ENCODE measurements at places on chromosomes 1 and 21. TPM values are rescaled to one million over a fixed set of nuclear protein-coding genes. Genes with fewer than 3 reads are reported as not detected.

Gene SMCP
- not detected for total RNA-seq

Gene OR2L8
- not detected for total RNA-seq

Gene AGT
- total RNA-seq = not detected

Gene GFI1
- total RNA-seq = 1.2 TPM

Gene C1QA
- total RNA-seq = not detected

Gene LCA5L
- total RNA-seq = 0.86 TPM

Gene SIM2
- not detected for total RNA-seq

DNA sequence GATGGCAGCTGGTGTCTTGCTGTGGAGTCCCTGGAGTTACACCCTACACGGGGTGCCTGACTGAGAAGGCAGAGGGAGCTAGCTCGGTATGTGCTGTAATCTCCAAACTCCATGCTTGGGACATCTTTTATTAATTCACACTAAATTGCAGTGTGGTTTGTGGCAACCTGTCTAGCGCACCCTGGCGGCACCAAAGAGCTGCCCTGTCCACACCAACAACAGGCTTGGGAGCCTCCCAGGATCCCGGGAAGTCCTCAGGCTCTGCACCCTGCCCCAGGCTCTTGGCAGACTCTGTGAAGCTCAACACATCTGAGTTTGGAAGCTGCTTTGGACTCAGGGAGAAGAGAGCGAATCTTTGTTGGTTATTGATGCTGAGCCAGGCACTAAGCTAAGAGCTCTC is 138.9 kb downstream of the IGSF21 start:
- H3K27ac ChIP-seq = no peak overlapping the region
- H3K4me3 ChIP-seq = no peak overlapping the region
- no peak for DNase-seq
- no peaks in the 10 kb centered on the region for H3K4me1 ChIP-seq
- no peaks in the 10 kb centered on the region for H3K36me3 ChIP-seq

DNA sequence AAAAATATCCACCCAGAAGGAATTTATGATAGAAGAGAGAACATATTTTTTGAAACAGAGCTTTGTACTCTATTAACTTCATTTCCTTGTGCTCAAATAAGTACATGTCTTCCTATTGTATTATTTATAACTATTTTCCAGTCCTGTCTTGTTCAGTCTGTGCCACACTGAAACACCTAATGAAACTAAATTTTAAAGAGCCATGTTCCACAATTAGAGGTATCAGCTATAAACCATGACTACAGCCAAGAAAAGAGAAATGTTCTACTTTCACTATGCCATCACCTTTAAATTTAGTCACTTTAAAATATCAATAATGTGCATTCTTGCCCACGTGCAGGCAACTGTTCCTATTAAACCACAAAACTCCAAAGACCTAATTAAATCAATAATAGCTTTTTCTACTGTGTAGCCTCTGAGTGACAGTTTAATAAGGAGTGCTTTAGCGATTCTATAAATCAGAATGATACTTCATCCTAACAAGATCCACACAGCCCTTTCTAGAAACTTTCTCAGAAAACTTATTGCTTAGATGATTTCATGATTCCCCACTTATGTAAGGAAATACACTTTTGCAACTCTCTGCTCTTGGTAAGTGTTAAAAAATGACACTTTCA is 404.9 kb upstream of the CHRM3 start:
- H3K36me3 ChIP-seq = no peaks in the 10 kb centered on the region
- H3K27me3 ChIP-seq = no peaks in the 10 kb centered on the region
- no peak for DNase-seq
- H3K4me3 ChIP-seq = no peak overlapping the region
- H3K27ac ChIP-seq = no peak overlapping the region

DNA sequence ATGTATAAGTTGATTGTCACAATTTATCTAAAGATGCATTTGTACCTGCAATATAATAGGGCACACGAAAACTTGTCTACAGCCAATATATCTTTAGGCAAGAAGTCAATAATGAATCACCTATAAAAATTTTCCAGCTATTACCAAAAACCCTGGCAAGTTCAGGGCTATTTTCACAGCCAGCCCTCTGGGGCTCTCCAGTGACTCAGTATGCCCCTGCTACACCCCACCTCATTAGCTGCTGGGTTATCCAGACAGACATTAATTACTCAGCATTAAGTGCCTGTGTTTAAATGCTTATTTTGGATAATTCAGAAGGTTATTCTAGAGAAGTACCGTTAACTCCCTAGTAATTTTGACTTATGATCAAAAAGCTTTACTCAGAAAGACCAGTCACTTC is 220.2 kb downstream of the TBX15 start:
- H3K27me3 ChIP-seq = no peaks in the 10 kb centered on the region
- H3K27ac ChIP-seq = no peak overlapping the region
- H3K36me3 ChIP-seq = no peaks in the 10 kb centered on the region
- no peaks in the 10 kb centered on the region for H3K4me1 ChIP-seq
- no peak for DNase-seq
- no peak overlapping the region for H3K4me3 ChIP-seq

DNA sequence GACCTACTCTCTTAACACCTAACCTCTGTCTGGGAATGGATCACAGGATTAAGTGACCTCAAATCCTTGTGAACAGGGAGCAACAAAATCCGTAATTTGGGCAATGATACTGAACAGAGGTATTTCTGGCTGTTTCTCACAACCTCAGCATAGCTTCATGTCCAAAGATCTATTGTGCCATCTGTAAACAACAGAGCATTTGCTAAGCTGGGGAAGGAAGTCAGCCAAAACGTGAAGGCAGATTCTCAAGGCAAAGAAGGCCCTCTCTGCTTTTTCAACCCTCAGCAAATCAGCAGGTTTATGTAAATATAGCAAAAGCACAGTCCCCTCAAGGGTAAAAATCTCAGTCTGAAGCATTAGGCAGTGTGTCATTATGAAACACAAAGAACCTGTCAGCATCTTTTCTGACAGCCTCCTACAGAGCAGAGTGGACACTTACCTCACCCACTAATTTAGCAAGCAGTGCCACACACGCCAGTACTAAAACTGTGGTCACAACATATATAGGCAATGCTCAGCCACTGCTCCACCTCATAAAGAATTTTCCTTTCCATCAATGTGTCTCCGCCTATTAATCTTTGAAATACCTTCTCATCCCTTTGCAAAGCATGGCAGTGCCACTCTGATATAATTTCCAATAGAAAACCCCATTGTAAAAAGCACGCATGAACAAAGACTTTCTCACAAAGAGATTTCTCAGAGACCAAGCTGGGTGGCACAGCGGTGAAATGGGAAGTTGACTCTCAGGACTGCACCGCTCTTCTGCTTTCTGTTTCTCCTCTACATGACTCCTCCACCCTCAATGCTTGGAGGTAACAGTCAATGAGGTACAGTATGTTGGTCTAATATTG is 188.0 kb downstream of the RERE start:
- peaks cover 94% of the 10 kb centered on the region for H3K4me1 ChIP-seq
- peak overlapping the region; percentile 92 for H3K27ac ChIP-seq
- no peaks in the 10 kb centered on the region for H3K27me3 ChIP-seq
- DNase-seq = no peak

- H3K36me3 ChIP-seq = peaks cover 42% of the 10 kb centered on the region
- H3K4me1 ChIP-seq = peaks cover 27% of the 10 kb centered on the region
- no peak overlapping the region for H3K4me3 ChIP-seq
- no peak overlapping the region for H3K27ac ChIP-seq
- DNase-seq = no peak
Measured at GRCh38 chr1:236534151-236534651, 10.4 kb downstream of the LGALS8 start.

- no peak overlapping the region for H3K4me3 ChIP-seq
- peaks cover 23% of the 10 kb centered on the region for H3K4me1 ChIP-seq
- no peaks in the 10 kb centered on the region for H3K27me3 ChIP-seq
- peak overlapping the region; percentile 9 for H3K27ac ChIP-seq
- H3K36me3 ChIP-seq = peaks cover 28% of the 10 kb centered on the region
- DNase-seq = no peak
Measured at GRCh38 chr1:205711105-205712048, 31.1 kb upstream of the SLC45A3 start.

GRCh38 chr21:35150562-35151226 is 101.6 kb upstream of the RUNX1 start:
- H3K4me3 ChIP-seq = no peak overlapping the region
- no peaks in the 10 kb centered on the region for H3K4me1 ChIP-seq
- H3K36me3 ChIP-seq = no peaks in the 10 kb centered on the region
- no peak overlapping the region for H3K27ac ChIP-seq
- peaks cover 1% of the 10 kb centered on the region for H3K27me3 ChIP-seq

GRCh38 chr1:156505679-156506298 is 5.2 kb upstream of the MEF2D start:
- peak overlapping the region; percentile 97 for H3K27ac ChIP-seq
- no peak for DNase-seq
- peak overlapping the region; percentile 76 for H3K4me3 ChIP-seq
- H3K36me3 ChIP-seq = no peaks in the 10 kb centered on the region
- no peaks in the 10 kb centered on the region for H3K27me3 ChIP-seq

DNA sequence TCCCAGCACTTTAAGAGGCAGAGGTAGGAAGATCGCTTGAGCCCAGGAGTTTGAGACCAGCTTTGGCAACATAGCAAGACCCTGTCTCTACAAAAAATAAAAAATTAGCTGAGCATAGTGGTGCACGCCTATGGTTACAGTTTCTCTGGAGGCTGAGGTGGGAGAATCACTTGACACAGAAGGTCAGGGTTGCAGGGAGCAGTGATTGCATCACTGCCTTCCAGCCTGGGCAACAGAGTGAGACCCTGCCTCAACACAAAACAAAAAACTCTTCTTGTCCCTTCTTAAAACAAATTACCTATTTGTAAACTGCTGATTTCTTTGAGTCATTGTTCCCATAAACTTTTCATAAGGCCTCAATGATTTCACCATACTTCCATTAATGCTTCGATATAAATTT is 18.7 kb downstream of the PRKAA2 start:
- peaks cover 3% of the 10 kb centered on the region for H3K27me3 ChIP-seq
- no peaks in the 10 kb centered on the region for H3K36me3 ChIP-seq
- DNase-seq = no peak
- H3K27ac ChIP-seq = no peak overlapping the region

DNA sequence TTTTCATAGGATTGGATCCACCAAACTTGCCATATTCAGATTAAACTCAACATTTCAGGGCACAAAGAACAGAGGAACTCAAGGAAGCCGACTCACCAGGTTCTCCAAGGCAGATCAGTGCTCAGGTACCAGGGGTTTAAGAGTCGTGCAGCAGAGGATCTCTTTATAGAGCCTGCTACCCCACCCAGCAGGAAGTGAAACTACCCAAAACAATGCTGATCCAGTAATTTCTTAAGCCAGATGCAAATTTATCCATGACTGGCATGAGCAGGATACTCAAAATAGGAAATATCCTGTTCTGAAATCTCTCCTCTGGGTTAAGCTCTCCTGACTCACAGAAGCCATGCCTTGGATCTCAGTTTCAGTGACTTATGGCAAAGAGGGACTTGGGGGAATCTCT is at the start of gene SPRR2A:
Gene SPRR2A, minus strand, starts transcription at position 138 of the 400 bp plus-strand sequence. CDS start 777 bp downstream, outside the sequence.
- no peak within 1 kb of the TSS for H3K4me3 ChIP-seq
- no peaks in the 10 kb centered on the region for H3K4me1 ChIP-seq
- no peak for DNase-seq
- peaks cover 18% of the 10 kb centered on the region for H3K27me3 ChIP-seq
- no peaks in the 10 kb centered on the region for H3K36me3 ChIP-seq

- no peak for DNase-seq
- H3K27me3 ChIP-seq = no peaks in the 10 kb centered on the region
- no peak overlapping the region for H3K4me3 ChIP-seq
- H3K4me1 ChIP-seq = no peaks in the 10 kb centered on the region
- no peaks in the 10 kb centered on the region for H3K36me3 ChIP-seq
Measured at GRCh38 chr1:245663841-245664240, 509.1 kb downstream of the KIF26B start.

- H3K4me1 ChIP-seq = no peaks in the 10 kb centered on the region
- no peak for DNase-seq
- H3K27ac ChIP-seq = no peak overlapping the region
- no peaks in the 10 kb centered on the region for H3K36me3 ChIP-seq
Measured at GRCh38 chr1:54417123-54417522, 10.9 kb upstream of the SSBP3 start.

DNA sequence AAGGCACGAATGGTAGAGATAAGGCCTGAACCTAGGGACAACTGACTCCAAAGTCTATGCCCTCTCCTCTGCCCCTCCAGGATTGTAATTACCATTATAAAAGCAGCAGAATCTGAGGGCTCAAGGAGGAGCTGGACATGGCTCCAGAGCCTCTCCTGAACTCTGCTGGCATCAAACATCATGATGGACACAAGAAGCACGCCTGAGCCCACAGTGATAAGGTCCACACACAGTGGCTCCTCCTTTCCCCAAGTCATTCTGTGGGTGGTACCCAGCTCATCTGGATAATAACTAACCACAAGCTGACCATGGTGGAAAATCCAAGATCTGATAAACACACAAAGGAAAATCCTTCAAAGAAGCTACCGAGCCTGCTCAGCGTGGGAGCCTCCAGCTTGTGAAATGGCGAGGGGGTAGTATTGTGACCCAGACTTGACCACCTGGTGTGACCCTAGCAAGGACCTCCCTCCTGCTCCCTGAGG is 85.2 kb downstream of the HIVEP3 start:
- no peaks in the 10 kb centered on the region for H3K4me1 ChIP-seq
- no peaks in the 10 kb centered on the region for H3K36me3 ChIP-seq
- H3K27ac ChIP-seq = no peak overlapping the region
- no peaks in the 10 kb centered on the region for H3K27me3 ChIP-seq
- no peak overlapping the region for H3K4me3 ChIP-seq
- no peak for DNase-seq

DNA sequence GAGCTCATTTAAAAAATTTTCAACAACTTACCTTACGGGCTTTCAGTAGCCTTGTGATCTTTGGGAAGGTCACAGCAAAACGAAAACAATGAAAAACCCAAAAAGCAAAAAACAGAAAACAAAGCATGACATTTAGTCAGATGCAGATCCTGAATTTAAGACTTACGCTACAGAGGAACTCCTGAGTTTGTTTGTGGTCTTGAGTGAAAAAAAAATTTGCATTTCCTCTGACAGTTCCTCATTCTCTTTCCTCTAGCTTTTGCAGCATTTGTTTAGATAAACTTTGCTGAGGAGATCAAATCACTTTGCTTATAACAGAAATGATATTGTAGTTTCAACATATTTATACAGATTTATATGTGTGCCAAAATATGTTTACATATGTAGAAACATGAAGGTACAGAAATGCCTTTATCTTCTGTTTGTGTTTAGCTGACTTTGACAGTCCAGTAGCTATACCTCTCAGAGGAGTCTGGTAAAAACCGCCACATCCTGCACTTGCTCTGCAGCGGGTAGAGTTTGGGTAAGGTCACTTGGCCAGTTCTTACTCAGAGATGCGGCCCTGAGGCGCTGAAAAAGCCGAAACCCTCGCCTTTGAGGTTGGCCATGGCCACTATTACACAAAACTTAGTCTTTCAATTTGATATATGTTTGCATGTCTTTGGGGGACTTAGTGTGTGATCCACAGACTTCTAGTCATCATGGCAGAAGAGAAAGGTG is 142.5 kb downstream of the TNR start:
- H3K4me1 ChIP-seq = peaks cover 57% of the 10 kb centered on the region
- DNase-seq = peak; percentile 21
- no peaks in the 10 kb centered on the region for H3K36me3 ChIP-seq
- peaks cover 2% of the 10 kb centered on the region for H3K27me3 ChIP-seq
